ENCODE measurements at places on chromosomes 16 and 17. TPM values are rescaled to one million over a fixed set of nuclear protein-coding genes. Genes with fewer than 3 reads are reported as not detected.

The ENPP7 gene
- total RNA-seq: not detected

The APOBR gene
- 0.69 TPM for total RNA-seq

The ADAD2 gene
- total RNA-seq: 0.21 TPM

DNA sequence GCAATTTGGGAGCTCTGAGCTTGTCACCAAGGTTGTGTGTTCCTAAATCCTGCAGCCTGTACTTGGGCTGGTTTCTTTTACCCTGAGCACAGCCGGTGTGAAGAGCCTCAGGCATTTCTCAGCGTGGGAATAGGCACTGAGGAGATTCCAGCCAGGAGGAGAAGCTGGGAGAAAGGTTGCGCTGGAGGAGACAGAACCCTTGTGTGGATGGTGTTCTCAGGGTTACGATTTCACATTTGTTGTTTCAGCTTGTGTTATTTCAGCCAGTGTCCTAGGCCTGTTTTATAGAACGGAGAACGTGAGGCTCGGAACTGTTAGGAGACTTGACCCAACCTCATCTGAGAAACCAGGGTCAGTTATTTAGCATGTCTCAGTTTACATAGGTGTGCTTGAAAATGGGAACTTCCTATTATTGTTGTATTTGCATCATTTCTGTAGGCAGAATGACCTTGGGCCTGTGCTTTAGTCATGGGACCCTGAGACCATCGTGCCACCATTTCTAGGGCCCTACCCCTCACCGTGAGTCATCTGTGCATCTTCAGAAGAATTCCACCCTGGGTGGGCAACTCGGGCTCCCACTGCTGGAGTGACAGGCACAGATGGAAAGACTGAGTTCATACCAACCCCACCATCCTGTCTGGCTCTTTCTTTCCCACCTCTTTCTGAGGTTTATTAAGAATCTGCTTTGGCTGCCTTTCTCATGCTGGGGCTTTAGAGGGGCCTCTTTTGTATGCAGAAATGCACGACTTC is 134.9 kb downstream of the MSI2 start:
- DNase-seq: no peak

DNA sequence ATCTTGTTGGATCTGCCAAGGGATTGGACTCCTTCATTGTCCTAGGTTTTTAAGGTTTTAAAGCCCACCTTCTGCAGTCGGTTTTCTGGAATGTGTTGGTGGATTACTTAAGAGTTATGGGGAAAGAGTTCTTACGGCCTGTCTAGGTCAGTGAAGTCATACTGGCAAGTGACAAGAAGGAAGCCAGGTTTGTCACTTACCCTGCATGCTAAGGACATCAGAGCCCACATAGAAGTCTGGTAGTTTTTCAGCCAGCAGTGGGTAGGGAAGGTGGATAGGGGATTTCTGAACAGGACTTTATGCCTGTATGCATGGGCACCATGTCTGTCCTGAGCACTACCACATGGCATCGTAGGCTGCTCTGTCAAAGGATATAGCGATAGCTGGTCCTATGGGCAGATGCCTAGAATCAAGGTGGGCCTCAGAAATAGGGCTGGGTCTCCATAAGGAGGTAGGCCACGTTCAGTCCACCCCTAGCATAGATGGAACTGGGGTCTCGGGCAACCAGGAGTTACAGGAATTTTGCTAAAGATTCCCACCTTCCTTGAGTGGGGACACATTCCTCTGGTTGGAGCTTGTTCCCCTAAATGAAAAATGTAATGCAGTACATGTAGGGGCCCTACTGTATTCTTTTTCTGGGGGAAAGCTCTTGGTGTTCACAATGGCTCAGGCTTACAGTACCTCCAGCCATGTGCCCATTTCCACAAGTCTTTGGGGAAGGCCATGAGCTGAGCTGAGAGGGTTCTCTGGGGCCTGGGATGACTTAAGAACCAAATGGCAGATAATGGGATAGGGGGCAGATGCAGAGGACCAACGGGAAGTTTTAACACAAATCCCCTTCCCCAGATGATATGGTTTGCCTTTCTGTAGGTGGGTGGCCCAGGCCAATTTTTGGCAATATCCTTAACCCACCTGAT is 27.5 kb downstream of the TRPV2 start:
- no peak for DNase-seq

DNA sequence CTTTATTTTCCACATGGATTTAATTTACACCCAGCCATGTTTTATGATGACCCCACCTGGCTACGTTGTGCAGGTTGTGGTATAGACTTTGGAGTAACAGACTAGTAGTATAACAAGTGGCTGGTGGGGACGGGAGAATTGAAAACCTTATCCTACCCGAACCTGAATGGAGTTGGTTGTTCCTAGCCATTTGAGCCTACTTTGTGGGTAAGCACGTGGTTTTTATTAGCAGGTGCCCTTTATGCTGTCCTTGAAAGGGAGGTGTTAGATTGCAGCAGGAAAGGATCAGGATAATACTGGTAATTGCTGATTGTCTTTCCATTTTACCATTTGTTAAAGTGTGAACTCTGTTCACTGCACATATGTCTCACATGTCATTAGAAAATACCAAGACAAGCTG is 31.9 kb upstream of the PHAF1 start:
- DNase-seq: no peak

DNA sequence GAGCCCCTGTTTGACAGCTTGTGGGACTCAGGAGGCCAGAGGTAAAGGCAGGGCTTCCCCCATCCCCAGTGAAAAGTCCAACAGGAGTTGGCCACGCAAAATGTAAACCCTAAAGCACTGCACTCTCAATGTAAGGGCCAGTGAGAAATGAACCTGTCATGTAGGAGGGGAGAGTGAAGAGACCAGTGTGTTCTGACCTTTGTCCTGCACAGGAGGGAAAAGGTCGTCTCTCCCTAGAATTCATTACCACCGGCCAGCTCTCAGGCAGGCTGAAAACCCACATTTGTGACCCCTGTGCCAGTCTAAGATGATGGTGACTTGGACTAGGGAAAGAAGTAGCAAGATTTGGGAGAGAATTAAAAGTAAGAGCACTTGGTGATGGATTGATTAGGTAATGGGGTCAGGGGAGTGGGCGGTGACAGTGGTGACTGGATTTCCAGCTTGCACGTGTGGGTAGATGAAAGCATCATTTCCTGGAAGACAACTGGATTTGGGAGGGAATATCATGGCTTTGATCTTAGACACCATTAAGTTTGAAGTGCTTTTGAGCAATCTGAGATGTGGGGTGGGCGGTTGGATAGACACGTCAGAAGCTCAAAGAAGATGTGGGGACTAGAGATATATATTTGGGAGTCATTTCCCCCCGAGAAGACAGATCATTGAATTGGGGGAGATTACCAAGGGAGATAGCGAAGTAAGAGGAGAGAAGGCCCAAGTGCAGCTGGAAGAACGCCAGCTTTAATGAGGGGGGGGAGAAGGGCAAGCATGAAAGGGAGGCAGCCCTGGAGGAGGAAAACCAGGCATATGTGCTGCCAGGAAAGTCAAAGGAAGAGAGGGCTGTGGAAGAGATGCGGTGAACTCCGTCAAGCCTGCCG is 119.5 kb downstream of the NTN1 start:
- no peak for DNase-seq

DNA sequence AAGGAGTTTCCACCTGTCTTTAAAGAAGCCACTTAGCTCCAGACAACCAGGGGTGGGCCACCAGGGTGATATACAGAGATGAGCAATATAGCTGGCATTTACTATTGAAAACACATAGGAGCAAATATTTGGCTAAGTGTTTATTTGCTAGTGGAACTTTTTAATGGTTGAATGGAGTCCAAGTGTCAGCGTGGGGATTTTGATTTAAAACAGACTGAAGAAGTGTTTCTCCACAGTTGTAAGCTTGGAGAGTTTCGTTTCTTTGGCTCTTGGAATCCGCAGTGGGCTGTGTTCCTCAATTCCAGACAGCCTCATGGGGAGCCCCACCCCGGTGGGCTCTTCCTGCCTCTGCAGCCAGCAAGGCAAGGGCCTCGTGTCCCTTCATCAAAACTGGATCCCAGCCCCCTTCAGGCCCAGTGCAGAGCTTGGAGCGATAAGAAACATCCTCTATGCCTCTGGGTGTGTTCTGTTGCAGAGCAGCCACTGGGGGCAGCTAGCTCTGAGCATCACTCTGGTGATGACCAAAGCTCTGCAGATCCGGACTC is 36.1 kb downstream of the NOG start:
- peak; percentile 59 for DNase-seq

GRCh38 chr16:85871756-85872155 is 27.2 kb upstream of the IRF8 start:
- no peak for DNase-seq

GRCh38 chr16:11175787-11176341 is 80.1 kb downstream of the SOCS1 start:
- no peak for DNase-seq

GRCh38 chr16:72887537-72887936 is 160.4 kb downstream of the ZFHX3 start:
- no peak for DNase-seq

- no peak for DNase-seq
Observed at GRCh38 chr17:82216301-82217119, 3.9 kb upstream of the CCDC57 start.

DNA sequence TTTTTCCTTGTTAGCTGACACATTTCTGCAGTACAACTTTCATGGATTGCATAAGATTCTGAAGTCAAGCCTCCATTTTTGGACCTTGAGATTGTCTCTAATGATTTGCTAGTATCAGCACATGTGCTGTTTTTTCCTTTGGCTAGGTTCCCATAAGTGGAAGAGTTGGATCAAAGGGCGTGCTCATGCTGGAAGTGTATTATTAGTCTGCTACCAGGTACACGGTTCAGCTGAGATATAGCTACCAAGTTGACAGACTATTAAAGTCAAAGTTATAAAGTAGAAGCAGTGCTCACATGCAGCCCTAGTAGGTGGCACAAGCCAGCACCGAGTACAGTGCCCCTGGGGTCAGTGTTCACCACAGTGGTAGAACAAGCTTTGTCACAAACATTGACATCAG is 3.2 kb downstream of the FAHD1 start:
- no peak for DNase-seq

DNA sequence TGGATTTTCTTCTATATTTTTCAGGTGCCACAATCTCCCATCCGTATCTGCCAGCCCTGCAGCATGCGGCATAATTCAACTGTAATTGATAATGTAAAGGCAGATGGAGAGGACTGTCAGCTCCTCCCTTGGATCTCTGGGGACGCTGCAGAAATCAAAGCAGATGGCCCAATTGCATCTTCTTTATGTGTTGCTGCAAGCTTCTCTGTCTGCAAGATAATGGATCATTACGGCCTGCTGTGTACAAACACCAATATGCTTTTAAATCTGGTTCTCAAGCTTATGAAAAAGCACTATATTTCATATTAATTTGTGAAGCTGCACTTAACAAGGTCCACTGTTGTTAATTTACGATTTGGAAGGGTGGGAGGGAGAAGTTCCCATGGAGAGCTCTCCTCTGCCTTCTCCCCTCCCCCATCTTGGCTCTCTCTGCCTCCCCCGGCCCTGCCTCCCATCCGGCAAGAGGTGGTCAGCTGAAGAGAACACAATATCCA is 607.5 kb downstream of the TOX3 start:
- DNase-seq: peak; percentile 33
